Fibroblast of skin of left quadriceps (primary cell): ENCODE measurements at places on chromosomes 6 and 20.

GRCh38 chr6:53979468-53980067 lies 131.7 kb upstream of the MLIP start:
- DNase-seq = no peak

DNA sequence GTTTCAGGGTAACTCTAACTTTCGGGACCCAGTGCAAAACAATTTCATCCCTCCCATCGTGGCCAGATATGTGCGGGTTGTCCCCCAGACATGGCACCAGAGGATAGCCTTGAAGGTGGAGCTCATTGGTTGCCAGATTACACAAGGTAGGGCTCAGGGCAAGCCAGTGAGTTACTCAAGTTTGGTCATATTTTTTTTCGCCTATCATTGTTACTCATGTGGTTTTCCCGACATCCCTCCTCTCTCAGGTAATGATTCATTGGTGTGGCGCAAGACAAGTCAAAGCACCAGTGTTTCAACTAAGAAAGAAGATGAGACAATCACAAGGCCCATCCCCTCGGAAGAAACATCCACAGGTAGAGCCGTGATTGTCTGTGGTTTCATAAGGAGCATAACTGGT lies 58.2 kb downstream of the DCBLD1 start:
- no peak for DNase-seq

GRCh38 chr6:31729979-31730630 lies 1.0 kb upstream of the DDAH2 start:
- DNase-seq = peak; percentile 77

- no peak for DNase-seq
These were observed 28.3 kb downstream of the MUC22 start for GRCh38 chr6:31038559-31038958.

DNA sequence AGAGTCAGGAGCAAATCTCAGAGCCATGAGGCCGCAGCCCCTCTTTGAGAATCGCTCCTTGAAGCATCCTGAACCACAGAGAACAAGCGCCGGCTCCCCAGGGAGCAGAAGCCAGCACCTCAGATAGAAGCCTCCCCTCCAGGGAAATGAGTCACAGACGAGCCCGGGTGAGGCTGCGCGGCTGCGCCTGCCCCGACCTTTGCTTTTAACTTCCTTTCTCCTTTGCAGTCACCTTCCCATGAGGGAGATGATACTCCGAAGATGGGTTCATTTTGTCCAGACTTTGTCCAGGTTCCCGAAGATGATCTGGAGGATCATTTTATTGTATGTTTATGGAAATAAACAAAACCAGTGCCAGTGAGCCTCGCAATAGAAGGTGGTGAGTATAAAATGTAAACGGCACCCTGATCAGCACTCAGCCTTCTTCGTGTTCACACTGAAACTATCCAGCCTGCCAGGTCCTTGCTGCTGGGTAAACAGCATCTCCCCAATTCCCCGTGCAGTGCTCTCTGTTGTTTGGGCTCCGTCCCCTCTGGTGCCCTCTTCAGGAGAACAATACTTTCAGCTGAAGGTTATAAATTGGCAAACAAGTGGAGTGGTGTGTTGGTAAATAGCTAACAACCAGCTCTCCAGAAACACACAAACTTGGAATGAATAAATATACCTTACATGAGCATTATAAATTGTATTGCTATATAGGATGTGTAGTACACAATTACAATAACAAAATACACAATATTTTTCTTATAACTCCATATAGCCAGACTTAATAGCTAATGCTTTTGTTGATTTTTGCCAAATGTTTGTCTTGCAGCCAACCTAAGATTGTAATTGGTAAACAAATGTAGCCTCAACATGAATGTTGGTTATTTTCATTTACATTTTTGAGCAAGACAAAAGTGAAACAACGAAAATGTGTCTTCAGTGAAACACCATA lies 41.4 kb upstream of the TMEM181 start:
- peak; percentile 55 for DNase-seq
